Activated CD4-positive, alpha-beta T cell treated with anti-CD3 and anti-CD28 coated beads, Interleukin-2, amount 50 U/mL, for 24 hours (primary cell): ENCODE measurements at places on chromosomes 3 and 15.

DNA sequence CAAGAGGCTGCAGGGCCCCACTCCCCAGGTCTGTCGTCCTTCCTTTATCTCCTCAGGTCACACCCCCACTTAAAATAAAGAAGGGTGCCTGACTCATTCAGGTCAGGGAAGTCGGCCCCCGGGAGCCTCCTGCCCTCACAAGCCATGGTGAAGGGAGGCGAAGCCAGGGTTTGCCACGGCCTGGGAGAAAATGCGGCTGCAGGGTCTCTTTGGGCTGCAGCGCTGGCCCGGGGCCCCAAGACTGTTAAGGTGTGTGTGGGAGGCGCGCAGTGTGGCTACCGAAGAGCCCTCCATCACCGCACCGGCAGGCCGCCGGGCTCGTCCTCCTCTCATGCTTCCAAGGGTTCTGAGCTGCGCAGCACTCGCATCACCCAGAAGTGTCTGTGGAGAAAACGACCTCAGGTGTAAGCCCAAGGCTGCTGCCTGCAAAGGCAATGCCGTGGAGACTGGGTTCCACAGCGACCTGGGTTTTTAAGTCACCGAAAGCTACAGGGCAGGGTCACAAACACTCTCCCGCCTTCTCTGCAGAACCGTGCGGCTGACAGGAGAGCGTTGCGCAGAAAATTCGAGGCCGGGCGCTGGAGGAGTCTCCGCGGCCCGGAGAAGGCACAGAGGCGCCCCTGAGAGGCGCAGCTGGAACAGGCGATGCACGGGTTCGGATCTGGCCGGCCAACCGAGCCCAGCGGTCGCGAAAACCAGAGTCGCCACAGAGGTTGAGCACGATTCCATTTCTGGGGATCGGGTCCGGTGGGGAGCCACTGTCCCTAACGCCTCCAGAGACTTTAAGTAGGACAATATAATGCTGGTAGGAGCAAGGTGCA lies 8.7 kb downstream of the FOXL2 start:
- DNase-seq, result no peak

DNA sequence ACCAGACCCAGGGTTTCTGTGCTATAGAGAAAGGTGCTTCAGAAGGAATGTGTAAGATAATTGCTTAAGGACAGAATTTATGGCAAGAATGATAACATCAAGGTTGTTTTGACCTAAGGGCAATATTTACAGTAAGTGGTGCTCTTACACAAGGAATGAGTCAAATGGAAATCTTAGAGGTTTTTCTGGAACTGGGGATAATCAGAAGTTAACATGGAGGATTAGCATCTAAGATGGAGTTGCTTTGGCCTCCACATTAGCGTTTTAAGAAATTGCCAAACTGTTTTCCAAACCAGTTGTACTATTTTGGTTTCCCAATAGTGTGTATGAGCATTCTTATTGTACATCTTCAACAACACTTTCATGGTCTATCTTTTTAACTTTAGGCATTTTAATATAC lies 3.1 kb downstream of the WDR93 start:
- no peak for DNase-seq

- DNase-seq, result no peak
These were observed 9.2 kb upstream of the PGPEP1L start for GRCh38 chr15:99016680-99017321.

- DNase-seq, result no peak
These were observed 158.0 kb downstream of the CHST2 start for GRCh38 chr3:143277531-143277930.

DNA sequence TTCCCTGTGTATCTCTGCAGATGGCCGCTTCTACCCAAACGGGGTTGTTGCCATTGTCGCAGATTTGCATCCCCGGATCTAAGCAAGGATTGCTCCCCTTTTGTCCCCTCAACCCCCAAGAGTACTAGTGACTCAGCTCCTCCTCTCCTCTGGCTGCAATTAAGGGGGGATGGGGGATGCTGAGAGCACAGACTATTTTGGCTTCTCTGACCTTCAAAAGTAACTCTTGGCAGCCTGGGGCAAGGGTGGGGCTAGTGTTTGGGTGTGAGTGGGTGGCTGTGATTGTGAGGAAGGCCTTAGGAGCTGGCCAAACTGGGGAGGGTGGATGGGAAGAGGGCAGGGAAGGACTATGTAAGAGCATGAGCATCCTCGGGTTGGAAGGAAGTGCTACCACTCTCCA lies 1.2 kb upstream of the MAP1A start:
- DNase-seq, result no peak

GRCh38 chr3:56494679-56495322 lies 26.5 kb upstream of the ERC2 start:
- peak; percentile 33 for DNase-seq

GRCh38 chr15:60764408-60764963 lies 285.5 kb upstream of the ICE2 start:
- no peak for DNase-seq

DNA sequence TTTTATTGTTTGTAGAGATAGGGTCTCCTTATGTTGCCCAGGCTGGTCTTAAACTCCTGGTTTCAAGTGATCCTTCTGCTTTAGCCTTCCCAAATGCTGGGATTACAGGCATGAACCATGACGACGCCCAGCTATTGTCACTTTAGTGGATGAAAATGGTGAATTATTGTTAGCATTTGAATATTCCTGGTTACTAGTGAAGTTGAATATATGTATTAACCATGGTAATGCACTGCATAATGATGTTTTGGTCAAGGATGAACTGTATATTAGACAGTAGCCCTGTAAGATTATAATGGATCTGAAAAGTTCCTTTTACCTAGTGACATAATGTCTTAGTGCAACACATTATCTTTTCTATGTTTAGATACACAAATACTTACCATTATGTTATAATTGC lies 50.4 kb upstream of the KCNAB1 start:
- no peak for DNase-seq

- no peak for DNase-seq
These were observed 175.2 kb downstream of the ARPP21 start for GRCh38 chr3:35814531-35814930.

DNA sequence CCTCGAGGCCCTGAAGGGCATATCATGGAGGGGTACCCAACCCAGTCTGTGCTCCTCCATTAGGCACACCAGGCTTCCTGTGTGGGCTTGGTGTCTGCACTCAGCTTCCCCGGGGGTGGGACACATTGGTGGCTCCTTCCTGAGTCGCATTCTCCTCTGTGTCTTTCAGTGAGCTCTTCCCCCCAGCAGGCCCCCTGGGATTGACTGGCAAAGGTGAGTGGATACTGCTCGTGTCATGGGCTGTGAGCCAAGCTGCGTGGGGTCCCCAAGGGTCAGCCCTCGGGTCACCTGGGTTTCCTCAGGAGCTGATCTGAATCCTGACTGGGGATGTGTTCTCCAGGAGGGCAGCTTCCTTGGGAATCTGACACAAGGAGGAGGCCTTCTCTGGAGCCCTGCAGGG lies 231.0 kb downstream of the SNRPN start:
- no peak for DNase-seq

DNA sequence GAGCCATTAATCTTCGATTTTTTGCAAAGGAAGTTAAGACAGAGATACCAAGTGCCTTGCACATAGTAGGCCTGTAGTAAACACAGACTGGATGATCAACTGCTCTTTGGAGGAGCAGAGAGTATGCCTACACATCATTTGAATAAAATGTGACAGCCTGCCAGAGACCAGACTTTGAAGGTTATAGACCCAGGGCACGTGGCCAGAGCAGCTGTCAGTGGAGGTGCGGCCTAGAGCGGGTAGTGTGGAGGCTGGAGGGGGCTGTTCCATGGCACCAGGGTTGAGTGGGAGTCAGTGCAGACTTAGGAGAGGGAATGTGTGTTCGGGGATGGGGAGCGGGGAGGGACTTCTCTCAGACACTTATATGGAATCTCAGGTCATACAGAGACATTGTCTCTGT lies 80.8 kb downstream of the SMAD3 start:
- DNase-seq, result no peak

DNA sequence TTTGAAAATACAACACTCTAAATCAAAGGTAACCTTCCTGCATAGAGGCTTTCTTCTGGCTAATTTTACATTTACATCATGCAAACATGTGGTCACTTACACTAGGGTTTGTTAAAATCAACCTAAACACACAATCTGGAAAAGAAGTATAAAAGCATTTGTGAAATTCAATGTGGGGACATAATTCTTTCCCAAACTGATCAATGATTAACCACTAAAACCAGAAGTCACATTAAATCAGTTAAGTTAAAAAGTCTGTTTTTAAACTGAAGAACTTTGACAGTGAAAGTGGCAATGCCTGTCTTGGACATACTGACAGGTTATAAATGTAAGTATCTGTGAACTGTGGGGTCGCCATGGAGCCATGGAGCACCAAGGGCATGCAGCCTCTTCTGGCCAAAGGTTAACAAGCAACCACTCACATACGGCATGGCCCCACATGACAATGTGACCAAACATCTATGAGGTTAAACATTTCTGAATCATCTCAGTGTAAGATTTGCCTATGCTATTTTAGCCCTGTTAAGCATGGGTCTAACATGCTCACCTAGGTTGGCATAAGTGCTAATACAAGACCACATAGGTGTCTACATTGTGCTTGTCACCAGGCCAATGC lies 278.2 kb downstream of the CTNNB1 start:
- no peak for DNase-seq

DNA sequence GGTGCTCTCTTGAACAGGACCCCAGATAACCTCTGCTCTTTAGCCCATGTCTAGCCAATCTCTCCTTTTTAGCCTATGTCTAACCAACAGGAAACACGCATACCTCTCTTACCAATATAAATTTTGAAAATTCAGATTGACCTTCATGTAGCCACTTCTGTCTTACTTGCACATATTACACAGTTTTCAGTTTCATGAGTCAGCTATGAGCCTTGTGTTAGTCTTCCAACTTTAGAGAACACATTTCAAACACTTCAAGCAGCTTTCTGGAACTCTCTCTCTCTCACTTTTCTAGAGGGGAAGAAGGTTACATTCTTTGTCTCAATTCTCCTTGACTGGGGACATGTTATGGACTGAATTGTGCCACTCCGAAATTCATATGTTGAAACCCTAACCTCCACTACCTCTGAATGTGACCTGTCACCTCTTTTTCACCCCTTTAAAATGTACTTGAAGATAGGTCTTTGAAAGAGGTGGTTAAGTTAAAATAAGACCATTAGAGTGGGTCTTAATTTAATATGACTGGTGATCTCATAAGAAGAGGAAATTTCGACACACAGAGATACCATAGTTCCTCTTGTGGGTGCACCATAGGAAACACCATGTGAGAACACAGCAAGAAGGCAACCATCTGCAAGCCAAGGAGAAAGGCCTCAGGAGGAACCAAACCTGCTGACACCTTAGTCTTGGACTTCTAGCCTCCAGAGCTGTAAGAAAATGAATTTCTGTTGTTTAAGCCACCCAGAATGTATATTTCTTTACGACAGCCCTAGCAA lies 480.3 kb upstream of the ALCAM start:
- DNase-seq, result no peak

DNA sequence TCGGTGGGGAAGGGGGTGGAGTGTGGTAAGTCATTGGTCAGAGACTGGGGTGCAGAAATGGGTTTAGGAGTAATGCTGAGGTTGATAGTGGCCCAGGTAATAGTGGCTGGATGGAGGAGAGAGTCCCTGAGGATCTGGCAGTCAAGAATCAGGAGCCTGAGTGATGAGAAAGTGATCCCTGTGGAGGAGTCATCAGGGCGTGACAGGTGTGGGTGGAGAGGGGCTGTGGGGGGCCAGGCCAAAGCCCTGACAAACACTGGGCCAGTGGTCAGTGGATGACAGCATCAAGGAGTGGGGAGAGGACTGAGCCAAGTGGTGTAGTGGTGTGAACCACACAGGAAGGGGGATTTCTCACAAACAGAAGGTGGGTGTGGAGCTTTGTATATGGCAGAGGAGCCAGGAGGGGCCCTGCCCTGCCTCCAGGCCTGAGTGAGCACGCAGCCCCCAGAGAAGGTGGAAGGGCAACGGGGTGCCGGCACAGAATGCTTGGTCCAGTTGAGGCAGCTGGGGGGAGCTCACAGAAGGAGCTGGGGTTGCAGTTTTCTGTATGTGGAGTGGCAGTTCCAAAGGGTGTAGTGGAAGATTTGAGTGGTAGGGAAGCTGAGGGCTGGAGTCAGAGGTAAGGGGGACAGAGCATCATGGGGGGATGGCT lies 77.1 kb downstream of the SPSB4 start:
- DNase-seq, result no peak

- no peak for DNase-seq
These were observed 17.1 kb downstream of the BLOC1S6 start for GRCh38 chr15:45604326-45604725.

DNA sequence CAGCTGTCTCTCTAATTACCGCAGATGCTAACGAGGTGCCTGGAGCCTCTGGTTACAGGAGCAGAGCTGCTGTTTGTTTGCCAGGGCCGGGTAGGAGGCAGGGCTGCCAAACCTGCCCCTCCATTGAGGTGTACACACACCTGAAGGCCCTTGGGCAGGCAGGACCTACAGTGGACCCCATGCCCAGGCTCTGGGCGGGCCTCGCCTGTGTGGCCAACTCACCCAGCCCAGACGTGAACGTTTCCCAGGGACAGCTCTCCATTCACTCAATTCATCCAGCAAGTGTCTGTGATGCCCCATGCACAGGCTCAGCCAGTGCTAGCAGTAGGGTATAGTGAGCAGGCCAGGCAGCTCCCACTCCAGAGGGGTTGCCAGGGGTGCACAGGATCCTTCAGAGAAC lies 43.7 kb downstream of the PLXNA1 start:
- no peak for DNase-seq

GRCh38 chr3:183185696-183186095 lies 23.2 kb upstream of the LAMP3 start:
- no peak for DNase-seq

DNA sequence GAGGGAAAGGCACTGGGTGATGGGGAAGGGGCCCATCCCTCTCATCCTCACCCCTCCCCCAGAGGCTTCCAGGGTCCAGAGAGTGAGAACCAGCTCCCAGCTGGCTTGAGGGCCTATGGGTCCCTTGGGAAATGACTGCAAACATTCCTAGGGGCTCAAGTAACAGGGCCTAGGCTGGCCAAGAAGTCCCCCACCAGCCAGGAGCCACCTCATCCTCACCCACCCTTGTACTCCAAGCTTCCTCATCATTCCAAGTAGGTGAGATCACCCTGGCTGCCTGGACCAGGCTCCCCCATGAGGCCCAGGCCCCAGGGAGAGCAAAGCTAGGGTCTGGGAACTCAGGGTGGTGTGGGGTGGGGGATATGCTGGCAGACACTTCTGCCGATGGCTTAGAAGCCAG lies 14.8 kb downstream of the LOXL1 start:
- DNase-seq, result no peak

- DNase-seq, result no peak
These were observed 21.3 kb downstream of the GORASP1 start for GRCh38 chr3:39086144-39086543.

DNA sequence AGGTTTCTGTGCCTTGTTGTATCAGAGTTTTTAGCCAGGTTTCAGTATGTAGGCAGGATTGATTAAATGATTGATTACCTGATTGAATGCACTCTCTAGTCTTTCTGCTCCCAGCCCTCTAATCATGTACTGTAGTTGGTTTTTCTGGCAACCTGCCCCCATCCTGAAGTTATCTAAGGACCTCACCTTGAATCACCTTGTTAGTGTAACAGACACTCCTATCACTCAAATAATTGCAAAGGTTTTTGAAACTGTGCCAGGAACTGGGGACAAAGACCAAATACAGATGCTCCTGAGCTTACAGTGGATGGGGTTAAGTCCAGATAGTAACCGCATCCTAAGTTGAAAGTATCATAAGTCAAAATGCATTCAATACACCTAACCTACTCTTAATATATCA lies 141.5 kb upstream of the EIF1B start:
- no peak for DNase-seq
